ENCODE measurements at places on chromosomes 6 and 20.

GRCh38 chr6:108250240-108250866 is 10.5 kb downstream of the SNX3 start:
- no peak for DNase-seq

DNA sequence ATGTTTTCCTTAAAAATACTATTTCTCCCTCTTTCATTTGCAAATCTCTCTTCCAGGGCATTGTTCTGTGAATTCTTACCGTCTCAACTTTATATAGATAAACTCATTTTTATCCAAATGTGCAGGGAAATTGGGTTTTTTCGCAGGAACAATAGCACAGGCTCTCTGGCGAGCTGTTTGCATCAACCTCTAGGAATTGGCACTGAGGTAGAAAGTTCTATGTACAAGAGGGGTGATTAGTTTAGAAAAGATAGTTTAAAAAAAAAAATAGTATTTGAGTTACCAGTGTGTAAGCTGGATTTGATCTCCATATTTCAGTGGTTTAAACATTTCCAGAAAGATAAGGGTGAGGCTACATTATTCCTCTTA is 129.7 kb upstream of the BTN3A2 start:
- no peak for DNase-seq

- DNase-seq = no peak
Observed at GRCh38 chr20:44540834-44541233, 19.0 kb upstream of the SERINC3 start.

GRCh38 chr6:80728101-80728750 is 621.8 kb downstream of the BCKDHB start:
- no peak for DNase-seq

DNA sequence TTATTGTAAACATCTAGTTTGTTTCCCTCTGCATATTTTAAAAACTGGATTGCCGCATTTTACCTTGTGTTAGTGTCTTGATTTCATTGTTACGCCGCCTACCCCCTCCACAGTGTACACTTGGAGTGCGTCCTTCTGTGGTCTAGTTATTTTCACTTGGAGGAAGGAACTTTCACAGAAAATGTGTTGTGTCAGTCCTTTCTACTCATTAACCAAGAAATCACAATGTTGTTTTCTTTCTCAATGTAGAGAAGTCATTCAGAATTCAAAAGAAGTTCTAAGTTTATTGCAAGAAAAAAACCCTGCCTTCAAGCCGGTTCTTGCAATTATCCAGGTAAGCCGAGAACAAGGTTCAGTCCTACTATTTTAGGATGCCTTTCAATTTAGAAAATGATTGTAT is 10.3 kb downstream of the MTHFD1L start:
- DNase-seq = no peak

DNA sequence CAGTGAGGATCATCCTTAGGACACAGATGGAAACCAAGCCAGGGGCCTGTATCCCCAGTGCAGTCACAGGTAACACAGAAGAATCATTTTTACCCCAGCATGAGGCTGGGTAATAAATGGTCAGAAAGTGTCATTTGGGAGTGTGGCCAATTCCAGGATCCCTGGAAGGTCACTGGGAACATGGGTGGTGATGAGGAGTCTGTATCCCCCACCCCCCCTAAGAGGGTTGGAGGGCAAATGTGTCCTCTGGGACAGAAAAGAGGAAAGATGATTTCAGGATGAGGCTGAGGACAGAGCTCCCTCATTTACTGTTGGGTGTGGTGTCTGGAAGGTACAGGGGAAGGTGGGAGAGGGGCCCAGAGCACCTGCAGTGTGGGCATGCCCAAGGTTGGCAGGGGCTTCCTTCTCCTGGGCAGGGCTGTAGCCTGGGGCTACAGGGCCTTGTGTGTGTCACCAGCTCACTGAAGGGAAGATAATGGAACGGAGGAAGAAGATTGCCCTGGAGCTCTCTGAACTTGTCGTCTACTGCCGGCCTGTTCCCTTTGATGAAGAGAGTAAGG is 34.5 kb downstream of the PLCG1 start:
- no peak for DNase-seq

DNA sequence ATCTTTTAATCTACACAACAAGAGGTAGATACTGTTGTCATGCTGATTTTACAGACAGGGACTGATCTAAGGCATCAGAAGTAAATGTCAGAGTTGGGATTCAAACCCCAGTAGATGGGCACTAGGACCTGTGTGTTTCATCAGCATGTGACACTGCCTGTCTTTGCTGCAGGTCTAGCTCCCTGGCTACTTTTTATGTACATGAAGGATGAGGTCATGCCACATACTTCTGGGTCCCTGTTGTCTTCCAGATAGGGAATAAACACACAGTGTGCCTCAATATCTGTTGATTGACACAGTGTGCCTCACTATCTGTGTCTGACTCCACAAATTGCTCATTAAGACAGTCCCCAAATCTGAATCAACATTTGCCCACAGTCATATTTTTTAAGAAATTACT is 106.9 kb downstream of the TFAP2B start:
- DNase-seq = no peak

DNA sequence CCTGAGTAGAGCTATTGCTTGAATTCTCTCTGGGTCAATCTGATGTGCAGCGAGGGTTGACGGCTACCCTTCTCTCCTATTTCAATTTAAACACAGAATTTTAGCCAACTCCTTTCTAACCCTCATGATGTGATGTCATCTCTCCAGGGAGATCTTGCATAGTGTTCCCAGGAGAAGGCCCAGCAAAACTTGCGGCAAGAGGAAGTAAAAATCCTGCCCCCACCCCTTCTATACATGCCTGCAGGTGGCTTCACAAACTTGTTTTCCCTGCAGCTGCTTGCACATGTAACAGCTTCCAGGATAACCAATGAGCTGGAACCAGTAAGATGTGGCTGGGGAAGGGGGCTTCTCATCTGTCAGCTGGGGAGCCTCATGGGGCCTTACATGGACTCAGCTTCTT is 169.3 kb upstream of the CDH4 start:
- no peak for DNase-seq

- DNase-seq = no peak
Observed at GRCh38 chr6:155278319-155279049, 14.7 kb downstream of the CLDN20 start.

DNA sequence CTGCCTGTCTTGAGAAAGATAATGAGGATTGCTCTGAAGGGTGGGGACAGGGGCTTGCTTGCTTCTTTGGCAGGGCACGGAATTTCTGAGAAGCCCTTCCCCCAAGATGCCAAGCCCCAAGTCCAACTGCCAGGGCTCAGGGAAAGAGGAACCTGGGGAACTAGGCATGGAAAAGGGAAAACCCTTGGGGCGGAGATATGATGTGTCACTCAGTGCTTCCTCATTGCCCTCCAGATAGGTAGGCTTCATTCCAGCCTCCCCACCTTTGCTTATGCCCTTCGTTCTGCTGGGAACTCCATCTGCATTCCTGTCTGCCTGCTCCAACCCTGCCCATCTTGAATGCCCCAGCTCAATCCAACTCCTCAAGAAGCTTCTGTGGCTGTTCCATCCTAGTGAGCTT is 61.2 kb downstream of the VEGFA start:
- DNase-seq = no peak

DNA sequence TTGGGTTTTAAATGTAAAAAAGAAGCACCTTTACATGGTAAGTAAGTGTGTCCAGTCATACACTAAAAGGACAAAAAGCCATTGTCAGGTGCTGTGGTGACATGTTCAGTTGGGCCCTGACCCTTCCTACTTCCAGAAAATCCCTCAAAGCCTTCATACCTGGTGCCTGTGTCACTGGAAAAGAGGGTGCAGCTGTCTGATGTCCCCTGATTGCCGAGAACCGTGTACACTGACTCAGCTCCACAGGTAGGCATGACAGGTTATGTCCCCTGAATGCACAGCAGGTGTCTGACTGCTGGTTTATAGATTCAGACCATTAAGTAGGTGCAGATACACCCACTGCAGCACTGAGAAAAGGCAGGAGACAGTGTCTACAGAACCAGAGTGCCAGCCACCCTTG is 99.1 kb downstream of the FOXC1 start:
- no peak for DNase-seq

GRCh38 chr6:149194820-149195558 is 122.5 kb upstream of the TAB2 start:
- DNase-seq = no peak

- no peak for DNase-seq
Observed at GRCh38 chr6:142301651-142302391, at the start of gene ADGRG6. ADGRG6 (plus strand) TSS chr6:142302007; CDS start chr6:142302330, 323 bp downstream.

DNA sequence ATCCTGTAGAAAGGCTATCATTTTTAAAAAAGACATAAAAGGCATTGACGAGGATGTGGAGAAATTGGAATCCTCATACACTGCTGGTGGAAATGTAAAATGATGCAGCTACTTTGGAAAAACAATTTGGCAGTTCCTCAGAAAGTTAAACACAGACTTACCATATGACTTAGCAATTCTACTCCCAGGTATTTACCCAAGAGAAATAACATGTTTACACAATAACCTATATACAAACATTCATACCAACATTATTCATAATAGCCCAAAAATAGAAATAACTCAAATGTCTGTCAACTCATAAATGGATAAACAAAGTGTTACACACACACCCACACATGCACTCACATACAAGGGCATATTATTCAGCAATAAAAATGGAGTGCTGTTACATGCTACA is 23.4 kb upstream of the CEP85L start:
- DNase-seq = no peak

- no peak for DNase-seq
Observed at GRCh38 chr6:65799389-65799788, 92.4 kb upstream of the EYS start.

Data from NCI-H187 treated with DMSO at 0.1 percent for 48 hours (cell line).